Fibroblast of lung (primary cell): ENCODE measurements at places on chromosomes 16 and 17. TPM values are rescaled to one million over a fixed set of nuclear protein-coding genes. Genes with fewer than 3 reads are reported as not detected.

The MYO15B gene
- total RNA-seq, result 4.6 and 14.4 TPM in 2 replicates

The CLEC18B gene
- total RNA-seq, result 0.77 and 0.83 TPM in 2 replicates

The WNT9B gene
- not detected in 2 replicates for total RNA-seq

The DNAH3 gene
- not detected in 2 replicates for total RNA-seq

The CDRT15L2 gene
- not detected in 2 replicates for total RNA-seq

The SYT17 gene
- 0.26 and 0.33 TPM in 2 replicates for total RNA-seq

The C17orf113 gene
- total RNA-seq, result 0.26 and 0.66 TPM in 2 replicates
